ENCODE measurements at places on chromosomes 6 and 20.

DNA sequence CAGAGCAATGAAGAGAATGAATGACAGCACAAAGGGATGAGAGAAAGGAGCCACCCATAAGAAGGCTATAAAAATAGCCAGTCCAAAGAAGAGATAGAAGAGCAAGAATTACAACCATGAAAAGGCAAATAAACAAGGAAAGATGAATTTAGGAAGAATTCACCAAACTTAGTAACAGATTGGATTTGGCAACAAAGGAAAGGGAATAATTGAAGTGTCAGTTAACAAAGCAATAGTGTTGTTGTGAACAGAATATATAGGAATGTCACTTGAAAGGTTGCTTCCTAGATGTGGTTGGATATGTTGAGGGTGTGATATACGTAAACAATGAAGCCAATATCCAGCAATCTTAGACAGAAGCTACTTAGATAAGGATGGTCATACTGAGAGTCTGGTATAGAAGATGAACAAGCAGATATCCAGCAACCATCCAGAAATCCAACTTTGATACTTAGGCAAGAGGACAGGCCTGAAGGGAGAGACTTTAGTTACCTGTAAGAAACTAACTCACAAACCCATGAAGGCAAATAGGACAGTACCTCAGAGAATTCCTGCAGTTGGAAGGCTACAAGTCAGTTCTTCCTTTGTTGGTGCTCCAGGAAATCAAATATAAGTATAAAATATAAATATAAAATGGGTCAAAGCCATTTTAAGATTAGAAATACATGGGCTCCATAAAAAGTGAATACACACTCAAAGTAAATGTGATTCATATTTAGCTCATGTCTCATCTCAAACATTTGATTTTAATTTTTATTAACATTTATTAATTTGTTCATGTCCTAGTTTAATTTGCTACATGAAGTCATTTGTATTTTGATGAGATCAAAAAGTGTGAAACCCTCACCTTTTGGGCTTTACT lies 106.5 kb downstream of the HFE start:
- no peak for DNase-seq

DNA sequence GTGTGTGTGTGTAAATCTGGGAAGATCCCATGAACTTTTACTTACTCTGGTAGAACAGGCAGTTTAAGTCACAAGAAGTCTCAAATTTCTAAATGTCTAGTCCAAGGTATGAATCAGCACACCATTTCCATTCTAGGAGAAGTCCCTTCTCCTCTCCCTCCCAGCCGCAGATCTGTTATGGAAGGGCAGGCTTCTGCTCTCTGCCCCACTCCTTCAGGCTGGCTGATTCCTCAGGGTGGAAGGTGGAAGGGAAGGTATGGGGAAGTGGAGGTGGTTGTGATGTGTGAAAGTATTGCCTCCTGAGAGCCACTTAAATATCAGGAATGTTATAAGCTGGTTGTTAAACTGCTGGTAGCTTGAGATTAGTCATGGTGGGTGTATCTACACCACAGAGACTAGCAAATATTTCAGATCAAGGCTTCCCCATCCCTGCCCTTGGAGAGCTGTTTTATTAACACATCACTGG lies 44.5 kb upstream of the LAMA4 start:
- DNase-seq = no peak

- peak; percentile 77 for DNase-seq
Observed at GRCh38 chr6:113632220-113632864, 224.8 kb upstream of the MARCKS start.

GRCh38 chr6:144468709-144469108 lies 183.6 kb downstream of the UTRN start:
- peak; percentile 27 for DNase-seq

DNA sequence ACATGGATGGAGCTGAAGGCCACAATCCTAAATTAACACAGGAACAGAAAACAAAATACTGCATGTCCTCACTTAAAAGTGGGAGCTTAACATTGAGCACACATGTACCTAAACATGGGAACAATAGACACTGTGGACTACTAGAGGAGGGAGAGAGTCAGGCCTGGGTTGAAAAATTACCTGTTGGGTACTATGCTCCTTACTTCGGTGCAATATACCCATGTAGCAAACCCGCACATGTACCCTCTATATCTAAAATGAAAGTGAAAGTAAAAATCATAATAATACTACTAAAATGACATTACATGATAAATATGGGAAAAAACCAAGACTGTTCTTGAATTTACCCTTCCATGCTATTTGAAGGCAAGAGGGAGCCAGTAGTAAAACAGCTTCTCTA lies 1273.8 kb upstream of the ADGRB3 start:
- no peak for DNase-seq

- DNase-seq = no peak
Observed at GRCh38 chr6:435441-436307, 44.1 kb downstream of the IRF4 start.

- no peak for DNase-seq
Observed at GRCh38 chr6:104527311-104527710, 332.4 kb downstream of the HACE1 start.

DNA sequence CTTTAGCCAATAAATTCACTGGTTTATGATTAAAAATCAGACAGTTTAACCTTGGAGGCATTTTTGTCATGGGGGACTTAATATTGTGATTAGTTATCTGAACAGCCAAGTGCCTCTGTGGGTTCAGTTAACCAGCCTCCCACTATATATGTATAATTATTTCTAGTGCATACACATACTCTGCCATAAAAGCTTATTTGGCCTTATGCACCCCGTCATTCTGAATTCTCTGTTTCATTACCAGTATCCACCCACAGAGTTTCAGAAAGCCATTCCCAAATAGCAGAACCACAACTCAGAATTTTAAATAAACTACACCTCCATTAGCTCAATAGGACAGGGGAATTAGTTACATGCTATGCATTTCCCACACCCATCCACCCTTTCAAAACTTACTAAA lies 279.7 kb downstream of the ZFAND3 start:
- no peak for DNase-seq

DNA sequence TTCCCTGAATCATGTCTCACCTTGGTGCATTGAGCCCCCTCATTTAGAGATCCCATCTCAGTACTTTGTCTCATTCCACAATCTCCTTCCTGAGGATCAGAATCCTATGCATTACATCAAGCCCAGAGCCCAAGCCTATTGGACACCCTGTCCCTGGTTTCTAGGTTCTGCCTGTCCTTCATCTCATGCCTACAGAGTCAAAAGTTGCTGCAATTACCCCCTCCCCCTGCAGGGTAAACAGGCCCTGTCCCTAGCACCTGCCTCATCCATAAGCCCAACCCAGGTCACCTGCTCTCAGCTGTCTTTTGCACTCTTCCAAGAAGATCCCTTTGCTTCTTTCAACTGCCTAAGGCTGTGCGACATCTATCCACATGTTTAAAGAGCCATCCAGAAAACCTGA lies 93.9 kb downstream of the SPTLC3 start:
- no peak for DNase-seq

DNA sequence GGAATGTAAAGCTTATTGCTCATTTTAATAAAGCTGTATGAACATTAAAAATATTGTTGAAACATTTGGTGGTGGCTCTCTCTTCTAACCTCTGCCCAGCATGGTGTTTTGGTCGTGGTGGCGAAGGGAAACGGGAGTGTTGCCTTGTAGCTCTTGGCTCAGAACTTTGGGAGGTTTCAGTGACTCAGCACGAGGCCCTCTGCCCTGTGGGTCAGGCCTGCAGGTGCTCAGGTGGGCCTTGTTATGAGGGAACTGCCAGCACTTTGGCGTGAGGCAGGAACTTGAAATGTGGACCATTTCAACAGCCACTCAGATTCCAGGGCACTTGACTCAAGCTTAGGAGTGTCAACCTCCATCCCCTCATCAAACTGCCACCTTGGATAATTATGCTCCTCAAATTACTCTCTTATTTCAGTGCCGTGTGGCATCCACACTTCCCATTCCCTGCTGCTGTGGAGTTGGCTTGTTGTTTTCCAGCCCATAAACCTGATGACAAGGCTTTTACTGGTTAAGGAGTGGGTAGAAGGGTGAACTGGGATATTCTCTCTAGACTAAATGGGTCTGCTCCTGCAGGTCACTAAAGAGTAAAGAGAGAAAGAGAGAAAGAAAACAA lies 36.3 kb downstream of the PRDM1 start:
- DNase-seq = no peak

DNA sequence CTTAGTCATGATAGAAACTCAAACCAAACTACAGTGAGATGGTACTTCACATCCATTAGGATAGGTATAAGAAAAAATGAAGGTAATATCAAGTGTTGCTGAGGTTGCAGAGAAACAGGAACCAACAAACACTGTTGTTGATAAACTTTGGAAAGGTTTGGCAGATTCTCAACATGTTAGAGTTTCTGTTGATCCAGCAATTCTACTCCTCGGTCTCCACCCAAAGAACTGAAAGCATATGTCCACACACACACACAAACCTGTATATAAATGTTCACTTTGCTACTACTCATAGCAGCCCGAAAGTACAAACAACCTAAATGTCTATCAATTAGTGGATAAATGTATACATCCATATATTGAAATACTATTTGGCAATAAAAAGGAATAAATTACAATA lies 128.3 kb upstream of the CARMIL1 start:
- no peak for DNase-seq

DNA sequence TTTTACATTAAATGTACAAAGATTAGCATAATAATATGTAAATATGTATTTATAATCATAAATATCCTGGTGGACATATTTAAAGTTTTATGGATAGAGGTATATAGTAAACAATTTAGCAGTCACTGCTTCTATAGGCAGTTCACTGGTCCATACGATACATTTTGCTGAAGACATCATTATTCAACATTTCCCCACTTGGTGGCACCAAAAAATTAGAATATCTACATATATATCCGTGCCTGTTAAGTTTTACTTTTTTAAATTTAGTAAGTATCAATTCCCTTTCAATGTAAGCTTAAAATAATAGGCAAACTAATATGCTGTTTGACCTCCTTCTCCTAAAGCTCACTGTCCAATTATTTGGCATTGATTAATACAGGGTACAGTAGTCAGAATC lies 64.2 kb downstream of the LMBRD1 start:
- no peak for DNase-seq

- no peak for DNase-seq
Observed at GRCh38 chr6:38350220-38350619, 289.5 kb downstream of the BTBD9 start.

DNA sequence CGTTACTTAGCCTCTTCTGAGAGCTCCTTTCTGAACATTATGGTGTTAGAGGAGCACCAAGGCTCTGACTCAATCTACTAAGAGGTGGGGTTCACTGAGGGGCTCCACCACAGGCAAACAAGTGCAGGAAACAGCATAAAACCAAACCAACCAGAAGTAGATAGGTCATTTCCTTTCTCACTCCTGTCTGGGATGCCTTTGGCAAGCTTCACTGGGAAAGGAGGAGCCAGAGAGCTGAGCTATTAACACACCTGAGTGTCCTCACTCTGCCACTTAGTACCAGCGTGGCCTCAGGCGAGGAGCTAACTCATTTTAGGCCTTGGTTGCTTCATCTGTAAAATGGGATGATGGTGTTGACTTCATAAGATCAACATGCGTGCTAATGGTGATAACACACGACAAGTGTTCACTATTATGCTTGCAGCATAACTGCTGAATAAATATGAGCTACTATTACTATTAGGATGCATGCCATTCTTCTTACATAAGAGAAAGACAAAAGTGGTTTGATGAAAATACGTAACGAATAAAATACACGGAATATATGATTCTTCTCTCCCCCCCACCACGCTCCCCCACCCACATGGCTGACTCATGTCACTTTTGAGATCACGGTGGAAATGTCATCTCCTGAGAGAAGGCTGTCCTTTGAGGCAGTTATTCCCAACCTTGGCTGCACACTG lies 185.4 kb downstream of the BCAS1 start:
- peak; percentile 69 for DNase-seq

GRCh38 chr20:11173916-11174315 lies 500.1 kb upstream of the JAG1 start:
- DNase-seq = no peak
